HCT116 (cell line): ENCODE measurements at places on chromosomes 12 and 14.

DNA sequence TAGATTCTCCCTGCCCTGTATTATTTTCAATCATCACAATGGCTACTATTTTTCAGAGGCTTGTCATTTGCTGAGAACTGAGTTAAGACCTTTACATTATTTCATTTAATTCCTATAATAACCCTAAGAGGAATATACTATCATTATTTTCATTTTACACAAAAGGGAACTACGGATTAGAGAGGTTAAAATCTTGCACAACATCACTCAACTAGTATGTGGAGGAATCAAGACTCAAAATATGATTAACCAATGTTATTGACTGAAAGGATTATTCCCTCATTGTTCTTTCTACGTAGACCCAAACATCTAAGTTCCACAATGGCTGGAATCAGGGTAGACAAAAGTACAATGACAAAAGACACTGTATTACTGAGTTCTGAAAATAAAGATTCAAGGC lies 45.0 kb downstream of the GPR65 start:
- DNase-seq = no peak
- H3K4me3 ChIP-seq = no peak overlapping the region
- H3K4me1 ChIP-seq = no peaks in the 10 kb centered on the region
- H3K36me3 ChIP-seq = no peaks in the 10 kb centered on the region
- H3K27ac ChIP-seq = no peak overlapping the region
- no peaks in the 10 kb centered on the region for H3K27me3 ChIP-seq

GRCh38 chr14:70982200-70982599 lies 74.9 kb downstream of the PCNX1 start:
- no peaks in the 10 kb centered on the region for H3K36me3 ChIP-seq
- H3K4me3 ChIP-seq = no peak overlapping the region
- DNase-seq = no peak
- no peaks in the 10 kb centered on the region for H3K4me1 ChIP-seq

GRCh38 chr14:50523271-50524041 lies 8.9 kb downstream of the MAP4K5 start:
- no peaks in the 10 kb centered on the region for H3K27me3 ChIP-seq
- H3K36me3 ChIP-seq = no peaks in the 10 kb centered on the region
- H3K27ac ChIP-seq = no peak overlapping the region
- no peak for DNase-seq
- no peak overlapping the region for H3K4me3 ChIP-seq
- peaks cover 17% of the 10 kb centered on the region for H3K4me1 ChIP-seq

DNA sequence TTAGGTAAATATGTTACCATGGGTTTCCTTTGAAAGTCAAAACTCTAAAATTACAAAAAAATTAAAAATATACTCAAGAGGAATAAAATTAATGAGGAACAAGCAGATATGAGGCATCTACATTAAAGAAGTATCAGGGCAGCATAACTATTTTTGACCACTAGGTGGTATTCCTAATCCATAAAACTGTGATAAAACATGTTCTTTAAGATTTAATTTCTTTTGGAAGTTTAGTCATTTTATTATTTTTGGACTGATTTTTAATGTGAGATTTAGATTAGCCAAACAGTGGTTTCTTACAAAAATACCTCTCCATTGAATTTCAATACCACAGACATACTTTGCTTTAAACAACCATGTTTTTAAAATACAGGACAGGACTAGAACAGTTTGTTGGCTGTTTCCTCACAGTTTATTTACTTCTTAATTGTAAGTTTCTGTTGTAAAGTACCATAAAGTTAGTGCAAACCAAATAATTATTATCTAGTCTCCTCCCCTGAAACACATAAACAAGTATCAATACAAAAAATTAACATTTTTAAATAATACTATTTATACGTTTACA lies 49.8 kb downstream of the NTS start:
- peak; percentile 21 for DNase-seq
- H3K27ac ChIP-seq = no peak overlapping the region
- no peaks in the 10 kb centered on the region for H3K36me3 ChIP-seq
- H3K27me3 ChIP-seq = no peaks in the 10 kb centered on the region

GRCh38 chr14:83312511-83312910 lies 1778.9 kb upstream of the SEL1L start:
- no peaks in the 10 kb centered on the region for H3K36me3 ChIP-seq
- no peaks in the 10 kb centered on the region for H3K4me1 ChIP-seq
- no peak overlapping the region for H3K27ac ChIP-seq
- no peak for DNase-seq

- no peaks in the 10 kb centered on the region for H3K27me3 ChIP-seq
- no peak for DNase-seq
- H3K27ac ChIP-seq = no peak overlapping the region
- peaks cover 30% of the 10 kb centered on the region for H3K36me3 ChIP-seq
- no peak overlapping the region for H3K4me3 ChIP-seq
Observed at GRCh38 chr12:124007826-124008570, 35.0 kb downstream of the ZNF664 start.

DNA sequence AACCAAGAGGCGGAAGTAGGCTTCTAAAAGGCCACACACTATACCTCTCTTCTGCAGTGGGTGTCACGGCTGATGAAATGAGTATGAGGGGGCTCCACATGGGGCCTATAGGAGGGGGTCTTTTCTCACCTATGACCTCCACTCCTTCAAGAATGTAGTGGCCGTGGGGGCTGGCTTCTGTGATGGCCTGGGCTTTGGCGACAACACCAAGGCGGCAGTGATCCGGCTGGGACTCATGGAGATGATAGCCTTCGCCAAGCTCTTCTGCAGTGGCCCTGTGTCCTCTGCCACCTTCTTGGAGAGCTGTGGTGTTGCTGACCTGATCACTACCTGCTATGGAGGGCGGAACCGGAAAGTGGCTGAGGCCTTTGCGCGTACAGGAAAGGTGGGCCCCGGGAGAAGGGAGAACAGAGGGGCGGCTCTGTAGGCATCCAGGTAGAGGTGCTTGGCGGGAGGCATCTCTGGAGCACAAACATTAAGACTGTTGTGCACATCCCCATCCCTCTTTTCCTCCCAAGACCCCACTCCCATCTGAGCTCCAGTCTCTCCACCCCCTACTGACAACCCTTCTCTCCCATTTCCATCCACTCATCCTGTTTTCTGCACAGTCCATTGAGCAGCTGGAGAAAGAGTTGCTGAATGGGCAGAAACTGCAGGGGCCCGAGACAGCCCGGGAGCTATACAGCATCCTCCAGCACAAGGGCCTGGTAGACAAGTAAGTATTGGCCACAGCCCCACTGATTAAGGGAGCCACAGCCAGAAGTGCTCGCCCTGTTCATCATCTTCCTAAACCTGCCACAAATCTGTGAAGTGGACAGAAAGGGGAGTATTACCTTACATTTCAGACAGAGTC lies 3.8 kb downstream of the GPD1 start:
- H3K36me3 ChIP-seq = no peaks in the 10 kb centered on the region
- DNase-seq = no peak
- peaks cover 25% of the 10 kb centered on the region for H3K4me1 ChIP-seq
- no peaks in the 10 kb centered on the region for H3K27me3 ChIP-seq
- no peak overlapping the region for H3K27ac ChIP-seq
- H3K4me3 ChIP-seq = no peak overlapping the region

GRCh38 chr14:87231336-87232026 lies 761.5 kb downstream of the GALC start:
- no peaks in the 10 kb centered on the region for H3K36me3 ChIP-seq
- no peaks in the 10 kb centered on the region for H3K27me3 ChIP-seq
- no peak for DNase-seq
- no peak overlapping the region for H3K4me3 ChIP-seq

DNA sequence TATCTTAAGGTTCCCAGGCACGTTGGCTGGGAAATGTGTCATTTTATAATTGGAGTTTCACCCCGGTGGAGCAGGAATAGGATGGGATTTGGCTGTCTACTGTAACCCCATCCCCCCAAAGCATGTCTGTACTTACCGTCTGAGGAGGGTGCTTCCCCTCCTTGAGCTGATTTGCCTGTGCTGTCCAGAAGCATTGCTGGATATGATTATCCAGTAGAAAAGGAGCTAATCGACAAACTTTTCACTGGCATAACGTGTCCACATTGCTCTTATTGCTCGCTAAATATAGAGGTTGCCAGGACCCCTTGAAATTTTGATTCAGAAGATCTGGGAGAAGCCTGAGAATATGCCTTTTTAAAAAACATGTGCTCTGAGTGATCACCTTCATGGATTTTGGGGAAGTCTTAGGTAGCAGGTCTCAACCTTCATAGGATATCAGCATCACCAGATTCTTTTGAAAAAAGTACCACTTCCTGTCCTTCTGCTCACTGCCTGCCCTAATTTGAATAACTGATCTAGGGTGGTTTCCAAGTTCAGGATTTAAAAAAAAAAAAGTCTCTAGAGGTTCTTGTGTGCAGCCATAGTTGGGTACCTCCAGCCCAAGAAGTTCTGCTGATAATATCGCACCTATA lies 80.4 kb upstream of the KCNA1 start:
- peaks cover 4% of the 10 kb centered on the region; the same call in 1 of the 2 replicates for H3K4me1 ChIP-seq
- H3K27ac ChIP-seq = no peak overlapping the region
- peaks cover 74% of the 10 kb centered on the region for H3K27me3 ChIP-seq

DNA sequence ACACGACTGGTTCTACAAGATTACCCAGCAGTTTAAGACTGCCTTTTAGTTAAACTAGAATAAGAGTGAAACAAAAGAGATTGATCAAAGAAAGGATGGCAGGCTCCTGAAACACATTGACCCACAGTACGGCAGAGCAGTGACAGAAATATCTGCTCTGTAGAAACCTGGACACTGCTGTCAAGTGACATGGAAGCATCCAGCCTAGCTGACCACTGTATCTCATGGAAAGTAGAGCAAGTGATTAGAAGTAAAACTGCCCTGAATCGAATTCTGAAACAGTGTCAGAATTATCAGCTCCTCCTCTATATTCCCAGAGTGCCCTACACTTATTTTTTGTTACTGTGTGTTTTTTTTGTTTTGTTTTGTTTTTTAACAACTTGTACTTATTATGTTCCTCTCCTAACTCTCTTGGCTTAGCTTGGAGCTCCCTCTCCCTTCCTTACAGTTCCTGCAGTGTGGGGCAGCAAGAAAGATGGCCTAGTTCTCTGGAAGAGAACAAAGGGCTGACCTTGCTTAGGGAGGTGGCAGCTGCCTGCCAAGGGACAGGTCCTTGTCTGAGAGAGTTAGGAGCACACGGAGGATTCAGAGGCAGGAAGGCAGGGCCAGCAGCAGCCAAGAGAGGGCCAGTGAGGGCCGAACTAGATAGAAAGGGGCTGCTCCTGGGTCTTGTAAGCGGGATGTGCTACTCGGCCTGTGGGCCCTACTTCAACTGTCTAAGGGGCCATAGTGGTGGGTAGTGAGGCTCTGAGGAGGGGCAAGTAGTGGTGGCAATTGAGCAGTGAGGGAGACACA lies 97.2 kb downstream of the PTPRR start:
- DNase-seq = no peak
- H3K4me1 ChIP-seq = no peaks in the 10 kb centered on the region
- H3K4me3 ChIP-seq = no peak overlapping the region
- H3K27ac ChIP-seq = no peak overlapping the region

DNA sequence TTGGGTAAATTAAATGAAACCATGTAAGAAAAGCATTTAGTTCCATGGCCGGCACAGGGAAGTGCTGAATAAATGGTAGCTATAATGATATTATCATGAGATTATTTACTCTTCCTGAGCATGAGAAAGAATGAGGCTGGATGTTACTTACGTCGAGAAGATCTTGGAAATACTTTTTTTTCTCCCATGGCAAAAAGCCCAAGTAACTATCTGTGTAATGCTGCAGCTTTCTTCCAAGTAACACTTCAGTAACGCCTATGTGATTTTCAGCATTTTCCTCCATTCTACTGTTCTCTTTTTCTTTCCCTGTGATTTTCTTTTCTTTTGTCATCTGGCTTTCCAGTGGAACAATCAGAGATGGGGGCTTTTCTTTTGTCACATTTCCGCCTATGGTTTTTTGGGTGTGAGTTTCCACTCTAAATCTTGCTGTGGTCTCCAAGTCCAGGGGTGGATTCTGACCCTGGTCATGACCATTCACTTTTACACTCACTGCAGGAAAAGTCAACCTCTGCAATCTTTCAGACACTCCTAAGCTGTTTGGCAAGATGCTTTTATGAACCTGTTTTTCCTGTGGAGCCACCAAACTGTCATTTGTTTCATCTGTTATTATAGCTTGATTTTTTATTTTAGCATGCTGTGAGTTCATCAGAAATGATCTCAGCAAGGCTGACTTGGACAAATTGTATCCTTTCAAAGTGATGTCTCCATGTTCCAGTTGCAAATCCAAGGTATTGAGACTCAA lies 25.0 kb upstream of the SYCP3 start:
- H3K27ac ChIP-seq = no peak overlapping the region
- no peak for DNase-seq
- no peaks in the 10 kb centered on the region for H3K4me1 ChIP-seq
- H3K36me3 ChIP-seq = 0 out of 2 replicates have a peak, but pooled peaks cover 6% of the 10 kb centered on the region
- H3K27me3 ChIP-seq = no peaks in the 10 kb centered on the region
- H3K4me3 ChIP-seq = no peak overlapping the region

DNA sequence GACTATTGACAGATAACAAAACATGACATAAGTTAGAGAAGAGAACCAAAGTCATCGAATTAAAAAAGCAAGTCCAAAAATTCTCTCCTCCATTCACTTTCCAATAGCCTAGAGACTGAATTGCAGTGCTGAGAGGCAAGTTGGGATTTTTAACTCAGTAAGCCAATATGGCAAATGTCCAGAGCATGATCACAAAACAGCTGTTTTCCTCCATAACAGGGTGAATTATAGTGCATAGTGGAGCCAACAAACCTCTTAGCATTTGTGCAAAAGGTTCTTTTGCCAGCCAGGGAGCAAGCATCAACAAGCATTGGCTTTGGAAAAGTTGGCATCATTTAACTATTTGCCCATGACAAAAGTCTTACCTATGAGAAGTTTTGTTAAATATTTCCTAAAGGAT lies 458.8 kb upstream of the NOVA1 start:
- H3K4me3 ChIP-seq = no peak overlapping the region
- DNase-seq = no peak
- no peak overlapping the region for H3K27ac ChIP-seq
- H3K4me1 ChIP-seq = no peaks in the 10 kb centered on the region
- no peaks in the 10 kb centered on the region for H3K36me3 ChIP-seq

GRCh38 chr14:84874436-84874835 lies 655.5 kb upstream of the FLRT2 start:
- H3K4me1 ChIP-seq = no peaks in the 10 kb centered on the region
- DNase-seq = no peak
- no peaks in the 10 kb centered on the region for H3K36me3 ChIP-seq
- no peak overlapping the region for H3K4me3 ChIP-seq
- H3K27me3 ChIP-seq = no peaks in the 10 kb centered on the region
- H3K27ac ChIP-seq = no peak overlapping the region
